ENCODE measurements at places on chromosomes 16 and 17.

GRCh38 chr16:81318711-81319110, 3.9 kb downstream of the GAN start:
- DNase-seq = no peak

- DNase-seq = no peak
These were observed 27.3 kb downstream of the RNF213 start for GRCh38 chr17:80287806-80288567.

DNA sequence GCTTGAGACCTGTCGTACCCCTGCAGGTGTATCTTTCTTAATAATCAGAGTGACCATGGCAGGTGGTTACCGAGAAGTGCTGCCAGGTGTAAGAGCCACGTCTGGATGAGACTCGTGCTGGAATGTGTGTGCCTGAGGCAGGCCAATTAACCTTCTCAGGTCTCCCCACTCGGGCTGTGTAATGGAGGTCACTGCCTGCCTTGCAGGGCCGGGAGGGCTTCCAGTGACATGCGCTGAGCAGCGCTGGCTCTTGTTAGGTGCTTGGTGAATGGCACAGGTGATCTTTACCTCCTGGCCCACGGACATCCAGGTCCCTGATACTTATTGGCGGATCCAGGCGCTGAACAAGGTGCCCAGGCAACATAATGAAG, 4.6 kb upstream of the GSE1 start:
- DNase-seq = no peak

DNA sequence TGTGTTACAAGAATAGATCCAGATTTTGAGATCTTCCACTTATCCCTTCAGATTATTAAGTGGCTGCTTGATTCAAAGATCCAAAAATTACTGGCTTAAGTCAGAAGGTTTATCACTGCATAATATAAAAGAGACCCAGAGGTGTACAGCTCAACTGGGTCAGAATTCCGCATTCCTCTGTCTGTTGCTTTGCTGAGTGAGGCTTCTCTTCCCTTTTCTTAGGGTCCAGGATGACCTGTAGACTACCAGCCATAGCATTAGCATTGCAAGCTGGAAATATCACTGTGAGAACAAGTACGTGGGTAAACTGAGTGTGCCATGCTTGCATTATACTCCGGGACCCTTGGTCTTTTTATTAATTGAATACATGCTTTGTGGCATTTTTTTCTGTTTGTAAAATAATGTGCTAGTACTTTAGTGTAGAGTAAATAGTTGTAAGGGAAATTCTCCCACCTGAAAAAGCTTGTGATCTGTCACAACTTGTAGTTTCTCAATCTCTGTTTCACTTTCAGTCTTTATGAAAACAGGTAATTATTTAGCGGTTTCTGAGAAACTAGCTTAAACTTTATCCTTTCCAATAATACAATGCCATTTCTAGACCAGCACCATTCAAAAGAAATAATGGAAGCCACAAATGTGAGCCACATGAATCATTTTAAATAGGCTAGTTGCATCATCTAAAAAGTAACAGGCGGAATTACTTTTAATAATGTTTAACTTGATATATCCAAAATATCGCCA, 61.6 kb downstream of the TNRC6C start:
- DNase-seq = no peak

GRCh38 chr17:38358586-38359513, 7.2 kb downstream of the SOCS7 start:
- DNase-seq = no peak

GRCh38 chr16:84611041-84611440, 6.8 kb downstream of the COTL1 start:
- no peak for DNase-seq

- DNase-seq = no peak
These were observed 12.5 kb downstream of the TOM1L2 start for GRCh38 chr17:17959520-17960361.

- no peak for DNase-seq
These were observed 22.9 kb downstream of the IKZF3 start for GRCh38 chr17:39841134-39841683.

DNA sequence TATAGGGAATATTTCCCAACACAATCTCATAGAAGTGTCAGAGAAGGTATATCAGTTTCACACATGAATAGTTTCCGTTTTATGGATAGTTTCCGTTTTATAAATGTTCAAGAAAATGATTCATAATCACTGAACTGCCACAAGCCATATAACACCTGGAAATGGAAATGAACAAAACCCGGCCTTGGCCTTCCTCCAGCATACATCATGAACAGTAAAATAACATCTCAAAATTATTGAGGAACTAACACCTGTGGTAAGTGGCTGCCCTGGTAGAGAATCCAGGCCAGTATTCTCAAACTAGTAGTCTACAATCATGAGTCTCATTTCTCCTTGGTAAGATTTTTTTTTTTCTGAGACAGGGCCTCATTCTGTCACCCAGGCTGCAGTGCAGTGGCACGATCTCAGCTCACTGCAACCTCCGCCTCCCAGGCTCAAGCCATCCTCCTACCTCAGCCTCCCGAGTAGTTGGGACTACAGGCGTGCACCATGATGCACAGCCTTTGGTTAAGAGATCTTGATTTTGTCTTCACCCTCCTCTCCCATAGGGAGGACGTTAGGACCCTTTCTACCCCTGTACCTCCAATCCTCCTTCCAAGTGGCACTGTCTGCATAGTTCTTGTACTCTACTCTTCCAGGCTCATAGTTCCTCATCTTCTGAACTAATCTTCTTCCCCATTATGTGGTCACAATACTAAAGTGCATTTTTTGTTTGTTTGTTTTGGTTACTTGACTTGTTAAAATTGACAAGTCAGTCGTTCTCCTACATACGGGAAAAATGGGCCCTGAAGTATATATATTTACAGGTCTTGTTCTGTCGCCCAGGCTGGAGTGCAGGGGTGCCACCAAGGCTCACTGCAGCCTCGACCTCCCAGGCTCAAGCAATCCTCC, 15.0 kb upstream of the RGS9 start:
- no peak for DNase-seq

DNA sequence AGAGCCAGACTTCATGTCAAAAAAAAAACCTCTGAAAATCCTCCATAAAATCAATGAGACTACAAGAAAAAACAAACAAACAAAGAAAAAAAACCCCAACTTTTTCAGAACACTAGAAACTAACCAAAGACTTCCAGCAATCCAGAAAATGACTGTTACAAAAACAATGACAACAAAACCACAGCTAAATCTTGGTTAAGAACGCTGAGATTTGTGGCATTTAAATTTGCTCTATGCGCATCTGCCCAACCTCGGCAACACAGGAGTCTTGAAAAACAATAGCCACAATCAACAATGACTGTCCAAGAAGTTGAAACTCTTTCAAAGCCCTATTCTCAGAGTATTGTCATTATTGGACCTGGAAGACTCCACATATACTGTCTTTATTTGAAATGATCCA, 402.4 kb downstream of the ZFHX3 start:
- no peak for DNase-seq

DNA sequence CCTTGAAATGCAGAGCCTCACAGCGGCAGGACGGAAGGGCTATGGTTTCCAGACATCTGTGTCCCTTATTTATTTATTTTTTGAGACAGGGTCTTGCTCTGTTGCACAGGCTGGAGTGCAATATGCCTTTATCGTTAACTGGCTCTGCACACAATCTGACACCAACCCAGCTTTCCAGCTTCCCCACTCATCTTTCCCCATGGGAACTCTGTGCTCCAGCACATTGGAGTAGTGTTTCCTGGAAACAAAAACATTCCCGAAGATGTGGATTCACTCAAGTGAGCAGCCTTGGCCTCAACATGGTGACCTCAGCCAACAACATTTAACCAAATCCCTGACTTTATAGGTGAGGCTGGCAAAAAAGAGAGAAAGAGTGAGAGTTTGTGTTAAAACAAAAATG, 307.1 kb downstream of the TMEM114 start:
- no peak for DNase-seq

GRCh38 chr16:17450291-17450690, 20.5 kb downstream of the XYLT1 start:
- DNase-seq = no peak
